ENCODE measurements at places on chromosomes 13 and 19.

GRCh38 chr13:77915686-77916085 is 2.9 kb downstream of the EDNRB start:
- DNase-seq, result no peak

GRCh38 chr19:46125447-46125846 is 959 bp upstream of the IGFL3 start:
- DNase-seq, result no peak

- DNase-seq, result no peak
Measured at GRCh38 chr13:43805681-43806128, 18.9 kb upstream of the ENOX1 start.

DNA sequence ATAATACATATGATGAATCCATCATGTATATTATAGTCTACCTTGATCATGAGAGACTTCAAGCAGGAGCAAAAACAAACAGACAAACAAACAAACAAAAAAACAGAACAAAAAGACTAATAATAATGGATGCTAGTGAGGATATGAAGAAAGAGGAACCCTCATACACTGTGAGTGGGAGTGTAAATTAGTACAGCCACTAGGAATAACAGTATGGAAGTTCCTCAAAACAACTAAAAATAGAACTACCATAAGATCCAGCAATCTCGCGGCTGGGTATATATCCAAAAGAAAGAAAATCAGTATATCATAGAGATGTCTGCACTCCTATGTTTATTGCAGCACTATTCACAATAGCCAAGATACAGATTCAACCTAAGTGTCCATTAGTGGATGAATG is 7.0 kb upstream of the DLEU7 start:
- no peak for DNase-seq

GRCh38 chr13:36804588-36804987 is 14.4 kb upstream of the RFXAP start:
- no peak for DNase-seq

DNA sequence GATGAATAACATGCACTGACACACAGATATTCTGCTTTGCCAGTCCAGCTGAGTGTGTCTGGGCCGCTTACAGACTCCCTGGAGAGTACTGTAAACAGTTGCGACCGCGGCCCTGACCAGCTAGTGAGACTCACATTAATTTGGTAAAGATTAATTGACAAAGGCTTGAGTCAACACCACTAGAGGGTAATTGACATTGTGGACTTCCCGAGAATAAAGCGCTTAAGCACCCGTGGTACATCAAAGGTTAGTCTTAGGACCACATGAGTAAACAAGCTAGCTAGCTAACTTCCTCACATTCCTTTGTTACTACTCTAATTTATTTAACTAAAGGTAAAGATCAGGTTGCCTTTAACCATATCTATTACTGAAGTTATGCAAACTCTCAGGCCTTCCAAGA is 624.4 kb upstream of the ARGLU1 start:
- no peak for DNase-seq

DNA sequence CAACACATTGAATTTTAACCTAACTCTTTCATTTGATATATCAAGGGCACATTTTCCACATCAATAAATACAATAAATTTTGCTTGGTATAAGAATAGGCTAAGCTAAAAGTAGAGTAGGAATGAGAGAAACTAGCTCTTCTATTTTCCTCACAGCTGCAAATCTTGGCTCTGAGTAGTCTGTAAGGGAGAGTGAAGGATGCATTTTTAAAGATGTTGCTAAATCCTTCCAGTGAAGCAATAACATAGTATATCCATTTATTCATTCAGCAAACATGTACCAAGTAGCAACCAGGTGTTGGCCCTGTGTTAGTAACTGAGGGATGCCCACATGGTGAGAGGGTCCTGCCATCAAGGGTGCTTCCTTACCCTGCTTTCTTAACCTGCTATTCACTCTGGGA is 799.9 kb downstream of the PCDH9 start:
- DNase-seq, result no peak

DNA sequence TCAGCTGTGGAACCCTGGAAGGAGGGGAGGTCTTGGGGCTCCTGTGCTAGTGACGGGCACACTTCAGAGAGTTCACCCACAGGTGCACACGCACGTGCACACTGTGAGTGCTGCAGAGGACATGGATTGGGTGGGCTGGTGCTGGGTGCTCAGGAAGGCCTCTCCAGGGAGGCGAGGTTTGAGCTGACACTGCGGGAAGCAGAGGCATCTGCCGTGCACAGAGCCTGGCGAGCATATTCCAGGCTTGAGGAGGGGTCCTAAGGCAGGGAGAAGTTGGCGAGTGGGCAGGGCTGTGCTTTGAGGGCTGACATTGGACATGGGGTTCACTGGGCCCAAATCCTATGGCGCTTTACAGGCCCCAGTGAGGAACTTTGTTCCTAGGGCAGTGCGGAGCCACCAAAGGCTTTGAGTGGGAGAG is 25.6 kb downstream of the CCDC8 start:
- DNase-seq, result no peak

DNA sequence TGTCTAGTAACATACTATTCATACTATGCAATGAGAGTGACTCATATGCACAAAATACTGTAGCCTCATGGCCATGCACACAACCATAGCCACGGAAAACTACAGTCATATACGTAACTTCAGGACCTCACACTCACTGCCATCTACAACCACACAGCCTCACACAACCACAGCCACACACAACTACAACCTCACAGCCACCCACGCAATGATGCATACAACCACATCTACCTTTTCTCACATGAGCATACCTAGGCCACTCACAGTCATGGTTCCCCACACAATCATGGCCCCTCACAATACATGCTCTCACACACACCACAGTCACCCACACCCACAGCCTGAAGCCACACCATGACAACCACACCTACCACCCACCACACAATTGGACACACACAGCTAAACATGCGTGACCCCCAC is 8.7 kb upstream of the TNFSF14 start:
- DNase-seq, result no peak

- DNase-seq, result no peak
Measured at GRCh38 chr13:39900106-39900750, 244.8 kb downstream of the COG6 start.

DNA sequence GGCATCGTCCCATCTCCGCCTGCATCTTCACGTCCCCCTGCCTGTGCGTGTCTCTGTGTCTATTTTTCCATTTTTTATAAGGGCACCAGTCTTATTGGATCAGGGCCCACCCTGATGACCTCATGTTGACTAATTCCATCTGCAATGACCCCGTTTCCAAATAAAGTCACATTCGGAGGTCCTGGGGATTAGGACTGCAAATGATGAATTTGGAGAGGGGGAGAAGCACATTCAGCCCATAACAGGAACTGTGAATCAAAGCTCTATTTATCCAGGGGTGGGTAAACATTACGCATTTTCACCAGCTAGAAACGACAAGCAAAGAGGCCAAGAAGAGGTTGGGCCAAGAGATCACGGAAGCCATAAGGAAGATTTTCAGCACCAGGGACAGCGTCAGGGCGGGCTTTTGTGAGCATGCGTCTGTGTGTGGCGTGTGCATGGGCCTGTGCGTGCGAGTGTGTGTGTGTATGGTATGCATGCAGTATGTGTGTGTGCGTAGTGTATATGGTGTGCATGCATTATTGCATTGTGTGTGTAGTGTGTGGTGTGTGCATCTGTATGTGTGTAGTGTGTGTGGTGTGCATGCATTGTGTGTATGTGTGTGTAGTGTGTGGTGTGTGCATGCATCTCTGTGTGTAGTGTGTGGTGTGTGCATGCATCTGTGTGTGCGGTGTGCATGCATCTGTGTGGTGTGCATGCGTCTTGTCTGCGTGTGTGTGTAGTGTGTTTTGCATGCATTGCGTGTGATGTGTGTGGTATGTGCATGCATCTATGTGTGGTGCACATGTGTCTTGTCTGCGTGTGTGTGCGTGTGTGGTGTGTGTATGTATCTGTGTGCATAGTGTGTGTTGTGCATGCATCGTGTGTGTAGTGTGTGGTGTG is 19.6 kb downstream of the CELF5 start:
- DNase-seq, result peak; percentile 39

DNA sequence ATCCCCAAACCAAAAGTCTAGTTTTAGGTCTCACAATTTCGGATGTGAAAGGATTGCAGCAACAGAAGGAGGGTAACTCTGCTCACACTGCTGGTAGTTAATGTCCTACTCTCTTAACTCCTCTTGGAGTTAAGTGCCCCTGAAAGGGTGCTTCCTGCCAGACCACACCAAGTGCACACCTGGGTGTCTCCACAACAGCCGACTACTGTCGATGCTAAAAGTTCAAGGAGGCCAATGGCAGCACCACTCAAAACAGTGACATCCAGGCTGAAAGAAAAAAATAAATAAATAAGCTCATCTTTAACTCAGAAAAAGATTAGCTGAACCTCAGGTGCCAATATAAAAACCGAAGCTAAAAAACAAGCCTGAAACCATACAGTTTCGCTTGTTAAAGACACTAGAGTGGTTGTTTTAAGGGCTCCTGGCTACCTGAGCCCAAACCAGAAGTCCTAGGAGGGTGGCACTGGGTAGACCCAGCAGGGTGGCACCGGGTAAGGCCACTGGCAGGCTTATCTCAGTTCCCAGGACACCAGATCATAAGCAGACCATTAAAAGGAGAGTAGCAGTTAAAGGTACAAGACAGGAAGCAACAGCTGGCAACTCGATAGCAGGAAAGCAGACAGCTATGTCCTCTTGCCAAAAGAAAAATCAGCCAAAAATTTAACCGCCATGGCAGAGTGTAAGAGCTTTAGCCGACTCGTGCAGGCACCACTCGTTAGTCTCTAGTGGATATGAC is 39.3 kb downstream of the BRD4 start:
- DNase-seq, result no peak

DNA sequence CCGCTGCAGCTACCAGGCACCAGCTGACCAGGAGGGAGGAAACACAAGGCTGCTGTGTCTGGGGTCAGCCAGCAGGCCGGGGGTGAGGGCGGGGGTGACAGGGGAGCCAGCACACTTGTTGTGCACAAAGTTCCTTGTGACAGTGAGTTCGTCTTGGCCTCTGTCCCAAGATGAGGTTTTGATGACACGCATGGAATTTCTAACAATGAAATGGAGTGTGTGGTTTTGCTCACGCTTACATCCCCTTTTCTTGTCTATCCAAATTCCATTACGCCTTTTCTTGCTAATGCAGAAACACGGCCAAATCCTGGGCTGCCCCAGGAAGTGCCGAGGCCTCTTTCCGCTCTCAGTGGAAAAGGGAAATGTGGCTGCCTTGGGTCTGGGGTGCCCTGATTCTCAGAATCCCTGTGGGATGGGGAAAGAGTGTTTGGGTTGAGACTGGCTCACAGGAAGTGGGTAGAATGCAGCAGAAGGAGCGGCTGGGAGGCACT is 73.8 kb downstream of the GADD45B start:
- no peak for DNase-seq

- DNase-seq, result no peak
Measured at GRCh38 chr13:81540777-81541176, 1199.9 kb upstream of the SPRY2 start.

GRCh38 chr13:39419068-39419467 is 183.9 kb downstream of the LHFPL6 start:
- no peak for DNase-seq

DNA sequence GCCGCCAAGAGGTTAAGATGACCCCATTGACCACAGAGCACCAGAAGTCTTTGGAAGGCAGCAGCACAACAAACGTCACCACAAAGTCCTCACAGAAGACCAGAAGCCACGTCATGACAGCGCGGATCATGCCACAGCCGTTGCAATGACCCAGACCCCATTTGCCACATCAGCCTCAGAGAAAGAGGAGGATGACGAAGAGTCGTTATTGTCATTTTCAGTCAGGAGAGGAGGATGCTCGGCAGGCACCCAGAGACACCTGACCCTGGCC is 29.6 kb upstream of the CD33 start:
- no peak for DNase-seq

GRCh38 chr13:85386424-85386823 is 412.8 kb downstream of the SLITRK6 start:
- no peak for DNase-seq

DNA sequence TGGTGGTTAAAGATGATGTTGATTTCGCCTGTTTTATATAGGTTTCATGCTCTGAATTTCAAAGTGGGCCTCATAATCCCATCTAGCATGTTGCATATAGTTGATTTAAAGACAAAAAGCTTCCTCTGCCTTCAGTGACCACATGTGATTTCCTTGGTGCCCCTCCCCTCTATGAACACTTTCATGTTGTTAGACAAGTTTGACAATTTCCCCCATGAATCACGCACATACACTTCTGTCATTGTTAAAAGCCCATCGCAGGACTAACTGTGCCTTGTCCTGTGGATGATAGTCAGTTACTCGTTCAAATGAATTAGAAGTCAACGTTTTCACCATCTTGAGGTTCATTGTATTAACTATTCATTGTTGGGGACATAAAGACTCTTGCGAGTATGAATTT is 6.7 kb downstream of the TNFSF11 start:
- DNase-seq, result no peak

DNA sequence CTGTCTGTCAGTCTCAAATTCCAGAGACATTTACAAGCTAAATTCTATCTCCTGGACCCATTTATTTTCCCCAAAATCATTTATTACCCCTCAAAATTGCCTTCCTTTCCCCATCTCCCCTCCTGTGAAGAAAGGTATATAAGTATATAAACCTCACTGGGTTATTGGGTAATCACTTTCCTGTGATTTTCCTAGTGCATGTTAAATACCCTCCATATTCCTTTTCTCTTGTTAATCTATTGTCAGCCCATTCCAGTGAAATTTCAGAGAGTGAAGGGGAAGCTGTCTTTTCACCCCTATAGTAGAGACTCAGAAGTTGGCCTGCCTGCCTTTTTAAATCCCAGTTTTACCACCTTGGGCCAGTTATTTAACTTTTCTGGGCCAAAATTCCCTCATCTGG is 9.9 kb downstream of the IFNL1 start:
- DNase-seq, result no peak

GRCh38 chr19:14395262-14395661 is 14.0 kb downstream of the ADGRE5 start:
- no peak for DNase-seq

- DNase-seq, result no peak
Measured at GRCh38 chr19:8500158-8500557, 2.3 kb downstream of the PRAM1 start.

GRCh38 chr13:30806784-30807183 is 71.4 kb downstream of the ALOX5AP start:
- DNase-seq, result no peak

DNA sequence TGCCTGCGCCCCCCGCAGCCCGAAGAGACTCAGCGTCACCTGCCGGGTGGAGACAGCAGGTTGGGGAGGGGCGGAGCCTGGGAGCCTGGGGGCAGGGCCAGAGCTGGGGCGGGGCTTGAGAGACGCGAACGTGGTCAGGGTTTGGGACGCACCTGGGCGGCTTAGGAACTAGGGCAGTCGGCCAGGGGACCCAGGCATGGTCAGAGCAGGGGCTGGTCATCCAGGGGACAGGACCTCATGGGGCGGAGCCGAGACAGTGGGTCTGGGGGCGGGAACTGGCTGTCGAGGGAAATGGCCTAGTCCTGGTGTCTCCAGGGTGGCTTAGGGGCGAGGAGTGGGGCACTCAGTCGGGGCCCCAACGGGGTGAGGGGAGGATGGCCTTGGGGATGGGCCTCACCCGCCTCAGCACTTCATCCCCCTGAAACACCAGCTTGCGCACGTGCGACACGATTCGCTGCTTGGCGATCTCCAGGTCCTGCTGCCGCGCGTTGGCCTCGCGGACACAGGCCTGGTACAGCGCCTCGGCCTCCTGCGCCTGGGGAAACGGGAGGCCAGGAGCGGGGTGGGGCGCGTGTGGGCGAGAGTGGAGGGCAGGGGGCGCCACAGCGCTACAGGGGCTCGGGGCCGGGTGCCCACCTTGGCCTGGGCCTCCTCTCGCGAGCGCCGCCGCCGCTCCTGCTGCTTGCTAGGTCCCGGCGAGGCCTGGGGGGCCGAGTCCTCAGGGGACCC is 5.8 kb downstream of the GMIP start:
- DNase-seq, result no peak

- peak; percentile 45 for DNase-seq
Measured at GRCh38 chr13:98466634-98467236, 110.2 kb downstream of the STK24 start.

Data from CD4-positive, alpha-beta T cell treated with Interleukin-12 subunit alpha and Interleukin-12 subunit beta, for 1 hour (primary cell).